ACHN (cell line): ENCODE measurements at places on chromosomes 5 and 9.

DNA sequence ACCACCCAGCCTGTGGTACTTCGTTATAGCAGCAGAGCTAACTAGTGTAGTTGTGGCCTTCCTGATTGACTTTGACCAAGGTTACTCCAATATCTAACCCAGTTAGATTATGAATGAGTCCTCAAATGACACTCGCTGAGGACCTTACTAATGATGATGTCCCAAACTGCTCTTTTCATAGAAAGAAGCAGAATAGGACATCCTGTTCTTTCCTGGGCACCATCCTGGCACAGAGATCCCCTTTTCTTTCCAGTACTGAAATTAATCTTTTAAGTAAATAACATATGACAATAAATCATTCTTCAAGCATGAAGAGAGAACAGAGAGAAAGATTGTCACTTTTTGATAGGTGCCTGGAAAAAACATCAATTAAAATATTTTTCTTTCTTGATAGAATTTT, 26.7 kb upstream of the SPINK14 start:
- DNase-seq, result no peak

DNA sequence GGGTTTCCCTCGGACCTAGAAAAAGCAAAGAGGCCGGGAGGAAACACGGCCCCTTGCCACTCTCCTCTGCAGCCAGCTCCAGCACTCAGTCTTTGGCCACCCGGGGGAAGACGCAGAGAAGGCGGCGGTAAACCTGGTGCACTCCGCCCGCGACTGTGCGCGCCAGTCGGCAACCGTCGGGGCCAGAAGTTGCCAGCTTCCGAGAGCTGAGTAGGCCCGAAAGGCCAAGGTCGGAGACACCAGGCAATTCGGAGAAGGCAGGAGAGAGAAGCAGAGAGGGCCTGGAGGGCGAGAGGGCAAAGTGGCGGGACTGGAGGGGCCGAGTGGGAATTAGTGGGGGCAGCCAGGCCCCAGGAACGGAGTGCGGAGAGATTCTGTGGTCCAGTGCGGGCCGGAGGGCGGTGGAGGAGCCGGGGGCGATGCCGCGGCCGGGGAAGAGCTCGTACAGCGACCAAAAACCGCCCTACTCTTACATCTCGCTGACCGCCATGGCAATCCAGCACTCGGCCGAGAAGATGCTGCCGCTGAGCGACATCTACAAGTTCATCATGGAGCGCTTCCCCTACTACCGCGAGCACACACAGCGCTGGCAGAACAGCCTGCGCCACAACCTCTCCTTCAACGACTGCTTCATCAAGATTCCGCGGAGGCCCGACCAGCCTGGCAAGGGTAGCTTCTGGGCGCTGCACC, at the start of gene FOXB2:
FOXB2 (plus strand) TSS at position 420 of the 690 bp plus-strand sequence; CDS start at position 420, 0 bp downstream.
- DNase-seq, result no peak

DNA sequence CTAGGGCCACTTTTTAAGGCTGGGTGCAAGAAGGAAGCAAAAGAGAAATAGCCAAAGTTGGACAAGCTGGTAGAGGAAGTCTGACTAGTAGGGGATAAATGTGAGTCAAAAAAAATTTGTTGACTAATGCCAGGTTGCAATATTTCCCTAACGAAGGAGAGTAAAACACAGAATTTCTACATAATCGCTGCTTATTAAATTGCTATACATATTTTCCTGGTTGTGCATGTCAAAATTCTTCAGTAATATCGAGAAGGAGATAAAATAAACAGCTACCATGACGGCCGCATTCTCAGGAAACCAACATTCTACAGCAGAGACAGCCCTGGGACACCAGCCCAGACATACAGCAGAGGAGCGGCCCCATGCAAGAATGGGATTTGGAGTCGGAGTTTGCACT, 148.3 kb downstream of the ESM1 start:
- no peak for DNase-seq

DNA sequence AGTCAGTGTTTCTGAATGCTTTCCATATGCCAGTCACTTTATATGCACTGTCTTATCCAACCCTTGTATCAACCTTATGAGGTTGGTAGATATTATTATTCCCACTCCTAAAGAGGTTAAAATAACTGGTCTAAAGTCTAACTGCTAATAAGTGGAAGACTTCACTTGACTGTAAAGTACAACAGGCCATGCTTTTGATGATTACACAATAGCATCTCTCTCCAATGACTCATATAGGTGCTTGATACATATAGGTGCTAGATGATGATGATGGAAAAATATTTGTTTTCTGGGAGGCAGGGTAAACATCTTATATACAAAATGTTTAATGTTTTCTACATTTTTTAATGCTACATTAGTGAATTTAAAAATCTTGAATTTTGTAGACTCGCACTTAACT, 75.9 kb upstream of the NR3C1 start:
- DNase-seq, result no peak

- no peak for DNase-seq
Measured at GRCh38 chr9:128399861-128400260, 20.8 kb upstream of the CERCAM start.

- no peak for DNase-seq
Measured at GRCh38 chr9:21804791-21805190, 2.4 kb downstream of the MTAP start.

GRCh38 chr9:86990290-86990689, 43.0 kb upstream of the GAS1 start:
- DNase-seq, result no peak

DNA sequence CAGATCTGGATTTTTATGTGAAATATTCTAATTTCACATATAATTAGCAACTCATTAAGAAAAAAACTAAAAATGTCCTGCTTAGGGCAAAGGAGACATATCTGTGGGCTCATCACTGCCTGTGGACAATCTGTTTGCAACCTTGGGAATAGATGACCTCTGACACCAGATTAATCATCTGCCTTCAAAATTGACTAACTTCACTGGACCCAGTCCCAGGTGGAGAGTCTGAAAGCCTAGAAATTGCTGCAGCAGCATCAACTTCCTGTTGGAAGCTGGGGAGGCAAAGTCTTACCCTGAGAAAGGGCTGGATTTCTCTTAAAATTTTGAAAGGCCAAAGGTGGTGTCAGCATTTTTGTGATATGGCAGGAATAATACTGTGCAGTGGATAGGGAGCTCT, 76.3 kb upstream of the TNC start:
- DNase-seq, result no peak

GRCh38 chr5:19497229-19497815, 490.7 kb downstream of the CDH18 start:
- no peak for DNase-seq

DNA sequence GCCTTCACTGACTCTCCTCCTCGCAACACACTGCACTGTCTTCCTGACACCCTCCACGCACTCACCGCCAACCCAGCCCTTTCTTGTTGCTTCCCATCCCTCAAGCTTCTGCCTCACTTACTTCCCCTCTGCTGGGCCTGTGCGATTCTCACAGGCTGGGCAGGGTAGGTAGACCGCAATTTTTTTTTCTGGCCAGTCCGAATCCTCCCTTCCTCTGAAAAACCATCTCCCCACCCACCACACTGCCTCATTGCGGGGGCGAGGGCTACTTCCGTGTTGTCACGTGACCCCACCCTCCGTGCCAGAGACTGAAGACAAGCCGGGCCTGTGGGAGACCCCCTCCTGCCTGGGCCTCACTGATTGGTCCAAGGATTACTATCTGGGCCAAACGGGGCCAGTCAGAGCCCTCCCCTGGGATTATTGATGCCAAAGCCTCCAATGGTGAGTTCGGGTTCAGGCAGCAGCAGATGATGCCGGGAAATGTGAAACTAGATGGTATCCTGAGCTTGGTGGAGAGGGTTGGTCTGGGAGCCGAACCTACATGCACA, 73.1 kb downstream of the STK10 start:
- DNase-seq, result no peak

DNA sequence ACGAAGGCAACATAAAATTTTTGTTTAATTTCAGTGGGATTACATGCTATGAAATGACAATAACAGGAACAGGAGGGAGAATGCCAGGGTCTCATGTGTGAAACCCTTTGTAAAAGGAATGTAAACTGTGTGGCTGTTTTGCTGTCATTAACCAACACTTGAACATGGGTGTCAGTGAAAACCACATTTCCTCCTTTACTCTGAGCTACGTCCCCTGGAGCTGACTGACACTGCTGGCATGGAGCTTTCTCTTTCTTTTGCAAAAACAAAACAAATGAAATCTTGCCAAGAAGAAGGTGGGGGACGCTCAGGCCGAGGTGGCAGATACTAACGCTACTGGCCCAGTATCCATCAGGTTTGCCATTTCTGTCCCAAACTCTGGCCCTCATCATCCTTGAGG, 121.4 kb downstream of the DMRT2 start:
- no peak for DNase-seq

GRCh38 chr5:3024126-3024525, 272.6 kb upstream of the IRX2 start:
- no peak for DNase-seq

DNA sequence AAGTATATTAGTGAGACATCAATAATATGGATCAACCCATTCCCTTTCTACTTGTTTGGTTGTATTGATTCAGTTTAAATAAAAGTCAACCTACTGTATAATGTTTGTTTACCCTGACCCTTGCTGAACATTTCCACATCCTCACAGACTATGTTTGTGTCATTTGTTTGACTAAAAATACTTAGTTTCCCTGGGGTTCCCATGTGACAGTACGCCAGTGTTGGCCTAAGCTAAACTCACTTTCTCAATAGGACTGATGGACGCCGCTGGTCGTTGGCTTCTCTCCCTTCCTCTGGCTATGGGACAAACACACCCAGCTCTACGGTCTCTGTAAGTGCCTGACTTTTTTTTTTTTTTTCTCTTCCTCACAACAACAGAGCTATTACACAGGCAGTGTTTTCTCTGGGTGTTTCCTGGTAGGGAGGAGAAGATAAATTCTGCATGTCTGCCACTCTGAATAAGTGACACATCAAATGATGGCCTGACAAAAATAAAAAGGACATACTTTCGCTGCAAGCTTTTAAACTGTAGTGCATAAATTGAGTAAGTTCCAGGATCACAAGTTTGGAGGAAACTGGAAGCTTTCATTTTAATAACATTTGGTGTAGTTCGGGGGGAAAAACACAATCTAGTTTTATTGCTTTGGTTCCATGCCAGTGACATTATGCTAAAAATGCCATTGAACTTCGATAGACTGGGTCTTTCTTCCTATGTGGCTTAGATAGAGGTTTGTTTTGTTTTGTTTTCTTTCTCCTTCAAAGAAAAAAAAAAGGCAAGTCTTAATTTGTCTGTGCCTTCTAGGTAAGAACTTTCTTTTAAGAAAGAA, 101.0 kb downstream of the CD180 start:
- no peak for DNase-seq

DNA sequence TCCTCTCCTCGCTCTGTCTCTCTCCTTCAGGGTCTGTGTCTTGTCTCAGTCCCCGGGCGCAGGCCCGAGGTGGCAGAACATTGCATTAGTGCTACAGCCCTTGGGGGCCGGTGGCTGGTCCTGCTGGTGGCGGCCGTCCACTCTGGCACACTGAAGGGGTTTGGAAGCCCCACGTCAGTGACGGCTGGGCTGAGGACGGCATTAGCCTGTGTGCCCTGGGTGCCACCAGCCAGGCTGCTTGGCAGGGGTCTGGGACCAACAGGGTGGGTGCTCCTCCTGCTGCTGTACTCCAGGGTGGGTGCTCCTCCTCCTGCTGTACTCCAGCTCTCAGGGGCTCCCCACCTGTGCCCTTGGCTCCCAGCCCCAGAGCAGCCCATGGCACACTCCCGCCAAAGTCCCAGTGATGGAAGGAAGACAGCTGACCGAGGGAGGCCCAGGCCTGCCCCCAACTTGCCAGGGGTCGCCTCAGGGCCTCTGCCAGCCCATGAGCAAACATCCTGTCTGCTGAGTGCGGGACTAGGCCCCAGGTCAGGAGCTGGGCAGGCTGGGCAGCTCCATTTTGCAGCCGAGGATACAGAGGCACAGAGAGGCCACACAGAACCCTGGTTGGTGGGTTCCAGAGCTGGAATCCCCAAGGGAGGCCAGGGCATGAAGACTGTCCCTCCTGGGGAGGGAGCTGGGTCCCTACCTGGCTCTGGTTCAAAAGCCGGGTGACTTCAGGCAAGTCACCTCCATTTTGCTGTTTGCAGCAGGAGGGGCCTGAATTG, 27.3 kb downstream of the SARDH start:
- no peak for DNase-seq

GRCh38 chr5:115627295-115627865, 1.5 kb upstream of the TMED7 start:
- no peak for DNase-seq

DNA sequence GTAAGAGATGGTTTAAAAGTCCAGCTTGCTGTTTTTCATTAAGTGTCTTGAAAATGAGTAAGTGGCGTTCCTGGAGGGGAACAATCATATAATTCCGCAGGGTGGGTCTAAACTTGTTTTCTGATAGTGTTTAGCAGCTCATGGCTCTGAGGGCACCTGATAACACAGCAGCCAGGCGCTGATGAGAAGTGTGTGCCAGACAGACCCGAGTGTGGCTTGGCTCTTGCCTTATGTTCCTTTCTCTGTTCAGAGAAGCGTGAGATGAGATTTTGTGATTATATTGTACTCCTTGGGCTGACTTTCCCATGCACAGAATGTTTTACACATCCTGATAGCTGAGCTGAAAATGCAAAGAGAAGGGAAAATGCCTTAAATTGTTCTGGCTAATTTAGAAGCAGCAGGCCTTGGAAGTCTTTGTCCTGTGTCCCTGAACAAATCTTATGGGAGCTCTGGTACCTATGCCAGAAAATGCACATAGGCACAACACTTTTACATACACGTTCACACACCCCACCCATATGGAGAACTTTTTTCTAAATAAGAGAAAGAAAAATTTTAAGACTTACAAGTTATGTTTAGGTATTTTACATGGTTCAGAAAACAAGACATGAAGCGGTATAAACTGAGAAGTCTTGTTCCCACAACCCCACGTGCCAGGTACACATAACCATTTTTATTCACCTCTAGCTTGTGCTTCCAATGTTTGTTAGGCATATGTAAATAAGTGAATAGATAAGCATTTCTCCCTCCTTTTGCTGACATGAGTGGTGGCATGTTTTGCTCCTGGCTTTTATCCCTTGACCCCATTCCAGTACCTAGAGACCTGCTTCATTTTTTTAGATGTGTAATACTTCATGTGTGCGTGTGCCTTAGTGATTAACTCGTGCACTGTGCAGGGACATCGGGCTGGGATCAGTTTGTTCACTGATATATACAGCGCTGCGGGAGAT, 152.2 kb upstream of the OTULINL start:
- no peak for DNase-seq
